Stimulated activated CD4-positive, alpha-beta T cell treated with anti-CD3 and anti-CD28 coated beads, Interleukin-4, amount 100 ng/mL, for 48 hours (primary cell): ENCODE measurements at places on chromosomes 4 and X.

GRCh38 chr4:140005699-140006098 lies 148.3 kb downstream of the MAML3 start:
- no peak for DNase-seq

GRCh38 chr4:4542774-4543485 lies 1.1 kb upstream of the STX18 start:
- no peak for DNase-seq

GRCh38 chr4:114976901-114977300 lies 136.5 kb downstream of the NDST4 start:
- DNase-seq: no peak

GRCh38 chr4:182818926-182819730 lies 98.1 kb downstream of the DCTD start:
- no peak for DNase-seq

DNA sequence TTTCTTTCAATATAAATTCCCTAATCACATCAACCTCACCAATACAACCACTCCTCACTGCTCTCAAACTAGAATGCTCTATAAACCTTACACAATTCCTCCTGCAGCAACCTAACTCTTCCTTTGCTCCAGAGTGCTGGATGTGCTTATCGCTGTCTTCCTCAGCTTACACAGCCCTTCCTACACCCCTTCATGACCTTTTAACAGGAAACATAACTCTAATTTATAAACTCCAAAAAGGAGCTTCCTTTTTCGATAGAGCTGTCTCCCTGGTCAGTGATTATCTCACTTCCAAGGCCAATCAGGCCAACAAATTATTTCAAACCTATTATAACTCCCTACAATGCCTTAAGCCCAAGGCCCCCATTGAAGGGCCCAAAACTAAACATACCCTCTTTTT lies 78.8 kb downstream of the COQ2 start:
- no peak for DNase-seq

GRCh38 chr4:174626342-174627008 lies 104.2 kb upstream of the HPGD start:
- DNase-seq: no peak

DNA sequence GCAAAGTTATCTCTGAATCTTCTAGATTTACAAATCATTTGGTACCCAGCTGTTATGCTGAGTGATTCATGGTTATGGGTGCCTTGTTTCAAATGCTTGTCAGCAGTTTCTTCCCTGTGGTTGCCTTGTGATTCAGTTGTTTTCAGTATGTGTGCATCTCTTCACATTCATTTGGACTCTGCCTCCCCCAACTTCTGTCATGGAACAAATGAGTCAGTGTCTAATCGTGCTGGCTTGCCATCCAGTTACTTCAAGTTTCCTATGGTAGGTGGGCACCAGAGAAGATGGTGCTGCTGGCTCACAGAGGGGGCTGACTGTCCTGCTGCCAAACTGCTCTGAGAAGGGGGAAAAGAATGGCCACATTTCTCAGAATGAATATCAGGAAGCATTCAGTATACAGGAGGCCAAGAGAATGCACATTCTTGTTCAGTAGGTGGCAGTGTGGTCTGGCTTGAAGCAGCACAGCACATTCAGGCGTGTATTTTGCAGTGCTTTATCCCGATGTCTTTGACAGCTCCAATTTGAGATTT lies 260.9 kb downstream of the GLUD2 start:
- DNase-seq: peak; percentile 33

DNA sequence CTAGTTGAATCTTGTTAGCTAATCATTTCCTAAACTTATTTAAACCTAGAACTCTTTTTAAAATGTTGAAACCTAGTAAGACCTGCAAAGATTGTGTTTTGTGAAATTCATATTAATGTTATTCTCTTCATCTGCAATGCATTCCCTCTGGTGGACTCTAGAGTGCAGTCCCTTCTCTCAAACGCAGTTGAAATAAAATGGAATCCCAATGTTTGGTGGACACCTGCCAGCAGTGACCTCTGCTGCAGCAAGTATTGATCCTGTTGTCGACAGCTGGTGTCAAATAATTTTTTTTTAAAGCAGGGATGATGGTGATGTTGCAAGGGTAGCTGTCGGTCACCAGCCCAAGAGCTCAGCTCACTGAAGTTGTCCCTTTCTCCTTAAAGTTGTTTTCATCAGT lies 492.0 kb downstream of the ZIC3 start:
- no peak for DNase-seq

DNA sequence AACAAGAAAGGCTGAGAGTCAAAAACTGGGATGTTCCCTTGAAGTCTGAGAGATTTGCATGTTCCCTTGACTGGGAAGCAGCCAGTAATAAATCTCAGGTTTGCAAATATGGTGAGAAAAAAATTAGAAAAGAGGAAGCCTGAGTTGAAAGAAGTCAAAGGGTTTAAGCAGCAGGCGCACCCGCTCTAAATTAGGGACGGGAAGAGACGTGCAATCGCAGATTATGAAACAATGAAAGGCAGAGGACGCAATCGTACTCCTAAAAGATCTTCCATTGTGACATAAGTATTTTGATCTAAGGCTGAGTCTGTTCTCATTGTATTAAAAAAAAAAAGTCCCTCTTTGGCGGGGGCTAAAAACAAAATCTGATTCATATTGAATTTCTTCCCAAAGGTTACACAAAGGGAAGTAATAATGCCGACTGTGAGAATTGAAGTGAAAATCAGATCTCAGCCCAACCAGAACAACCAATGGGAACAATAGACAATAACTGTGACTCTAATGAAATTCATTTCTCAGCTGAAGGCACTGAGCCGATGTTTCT lies 28.2 kb downstream of the SAT1 start:
- DNase-seq: no peak

DNA sequence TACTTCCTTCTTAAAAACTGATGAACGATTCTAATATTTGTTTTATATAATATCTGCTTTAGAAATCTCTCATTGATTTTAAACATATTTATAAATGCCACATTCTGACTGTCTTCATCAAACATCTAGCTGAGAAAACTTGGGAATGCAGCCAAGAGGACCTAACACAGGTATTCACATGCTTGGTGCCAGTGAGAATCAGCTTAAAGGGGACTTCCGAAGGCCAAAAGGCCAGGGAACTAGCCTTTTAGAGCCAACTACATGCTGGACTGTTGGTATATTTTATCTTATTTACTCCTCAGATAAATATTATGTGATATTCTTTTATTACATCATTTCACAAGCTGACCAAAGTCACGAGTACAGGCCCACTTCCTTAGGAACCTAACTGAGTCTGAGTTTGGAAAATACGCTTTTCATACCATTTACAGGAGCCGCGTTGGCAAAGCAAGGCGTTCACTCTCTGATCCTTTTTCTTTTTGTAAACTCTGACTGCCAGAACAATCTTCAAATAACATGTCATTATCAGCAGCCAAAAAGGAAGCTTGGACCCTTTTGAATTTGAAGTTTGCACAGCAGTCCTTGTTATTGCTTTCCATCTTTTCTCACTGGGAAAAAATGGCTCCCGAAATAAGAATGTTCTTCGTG lies 41.1 kb upstream of the PDLIM3 start:
- no peak for DNase-seq

- no peak for DNase-seq
These were observed 15.2 kb upstream of the NEUROG2 start for GRCh38 chr4:112531146-112531545.

- no peak for DNase-seq
These were observed 203.0 kb upstream of the KLF8 start for GRCh38 chrX:56029188-56029587.

DNA sequence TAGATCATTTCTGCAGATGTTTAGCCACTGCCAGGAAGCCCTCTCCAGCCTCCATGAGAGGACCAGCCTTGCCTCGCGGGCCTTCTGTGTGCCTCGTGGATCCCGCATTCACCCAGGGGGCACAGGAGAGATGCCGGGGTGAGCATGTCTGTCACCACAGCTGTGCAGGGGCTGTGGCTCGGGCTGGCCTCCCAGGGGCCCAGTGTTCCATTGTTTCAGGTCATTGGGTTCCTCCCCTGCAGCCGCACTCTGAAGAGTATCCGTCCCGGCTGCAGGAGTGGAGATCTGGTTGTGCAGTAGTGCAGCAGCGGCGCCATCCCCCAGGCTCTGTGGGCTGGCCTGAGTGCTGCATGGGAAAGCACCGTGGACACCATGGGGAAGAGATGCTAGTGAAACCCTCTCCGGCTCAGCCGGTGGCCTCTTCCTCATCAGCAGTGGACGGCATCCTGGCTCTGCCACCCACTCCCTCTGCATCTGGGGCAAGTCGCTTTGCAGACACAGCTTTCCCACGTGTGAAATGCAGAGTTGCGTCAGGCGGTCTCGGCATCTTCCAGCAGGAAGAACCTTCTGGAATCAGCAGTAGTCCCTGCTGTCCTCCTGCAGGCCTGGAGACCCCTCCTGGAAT lies 29.1 kb downstream of the TBC1D14 start:
- no peak for DNase-seq

GRCh38 chr4:103091601-103092223 lies 7.9 kb downstream of the BDH2 start:
- DNase-seq: no peak

- DNase-seq: no peak
These were observed 122.8 kb downstream of the ZC4H2 start for GRCh38 chrX:64853424-64853823.

GRCh38 chr4:73308286-73308685 lies 49.7 kb upstream of the ANKRD17 start:
- no peak for DNase-seq

- no peak for DNase-seq
These were observed 41.5 kb upstream of the FAT1 start for GRCh38 chr4:186765138-186765537.

GRCh38 chrX:118116713-118117550 lies at the start of gene KLHL13:
TSS of gene KLHL13 (minus strand) at chrX:118116810. CDS start at chrX:118028473, 88,337 bp downstream.
- DNase-seq: no peak

DNA sequence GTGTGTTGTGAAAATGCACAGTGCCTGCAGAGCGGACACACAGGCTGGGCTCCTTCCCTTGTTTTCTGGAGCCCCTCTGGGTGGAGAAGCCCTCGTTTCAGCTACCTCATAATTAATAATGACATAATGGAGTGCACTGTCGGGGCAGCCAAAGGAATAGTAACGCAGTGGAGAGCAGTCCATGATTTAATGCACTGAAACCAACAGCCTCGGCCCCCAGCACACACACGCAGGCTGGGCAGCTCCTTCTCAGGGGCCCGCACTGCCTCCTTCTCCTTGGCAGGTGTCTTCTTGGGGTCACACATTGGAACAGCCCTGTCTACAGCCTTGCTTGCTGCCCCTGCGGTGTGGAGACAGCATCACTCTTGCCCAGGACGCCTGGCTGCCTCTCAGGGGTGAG lies 89.2 kb downstream of the DCTD start:
- DNase-seq: no peak

GRCh38 chr4:166895771-166896170 lies 338.5 kb downstream of the SPOCK3 start:
- no peak for DNase-seq

GRCh38 chr4:152259866-152260265 lies 276.0 kb downstream of the FBXW7 start:
- DNase-seq: no peak

DNA sequence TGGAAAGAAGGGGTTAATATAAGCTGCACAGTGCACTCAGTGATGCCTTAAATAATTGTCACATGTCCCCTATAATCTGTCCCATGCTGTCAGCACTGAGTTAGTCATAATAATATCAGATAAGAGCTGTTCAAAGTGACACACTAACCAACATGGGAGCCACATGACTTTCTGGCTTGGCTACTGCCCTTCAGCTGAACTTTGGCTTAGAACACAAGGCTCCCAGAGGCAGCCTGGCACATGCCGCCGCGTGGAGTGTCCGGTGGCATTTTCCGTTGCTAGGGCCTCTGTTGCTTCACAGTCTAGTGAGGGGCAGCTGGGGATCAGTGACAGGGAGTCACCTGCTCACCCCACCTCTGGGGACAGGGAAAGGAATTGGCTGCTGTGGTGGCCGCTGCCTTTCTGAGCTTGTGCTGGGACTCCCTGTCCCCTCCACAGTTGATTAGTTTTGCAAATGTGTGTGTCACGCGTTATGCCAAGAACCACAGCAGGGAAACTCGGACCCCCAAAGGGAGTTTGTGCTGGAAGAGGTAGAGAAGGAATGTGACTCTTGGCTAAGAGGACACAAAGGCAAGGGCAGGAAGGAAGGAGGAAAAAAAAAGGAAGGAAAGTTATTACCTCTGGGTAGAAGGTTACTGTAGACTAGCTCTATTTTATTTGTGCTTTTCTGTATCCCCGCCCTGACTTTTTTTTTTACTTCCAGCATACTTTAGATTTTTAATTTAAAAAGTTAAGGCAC lies 41.1 kb upstream of the PPARGC1A start:
- no peak for DNase-seq

- no peak for DNase-seq
These were observed 73.0 kb downstream of the EVC start for GRCh38 chr4:5784021-5784420.

DNA sequence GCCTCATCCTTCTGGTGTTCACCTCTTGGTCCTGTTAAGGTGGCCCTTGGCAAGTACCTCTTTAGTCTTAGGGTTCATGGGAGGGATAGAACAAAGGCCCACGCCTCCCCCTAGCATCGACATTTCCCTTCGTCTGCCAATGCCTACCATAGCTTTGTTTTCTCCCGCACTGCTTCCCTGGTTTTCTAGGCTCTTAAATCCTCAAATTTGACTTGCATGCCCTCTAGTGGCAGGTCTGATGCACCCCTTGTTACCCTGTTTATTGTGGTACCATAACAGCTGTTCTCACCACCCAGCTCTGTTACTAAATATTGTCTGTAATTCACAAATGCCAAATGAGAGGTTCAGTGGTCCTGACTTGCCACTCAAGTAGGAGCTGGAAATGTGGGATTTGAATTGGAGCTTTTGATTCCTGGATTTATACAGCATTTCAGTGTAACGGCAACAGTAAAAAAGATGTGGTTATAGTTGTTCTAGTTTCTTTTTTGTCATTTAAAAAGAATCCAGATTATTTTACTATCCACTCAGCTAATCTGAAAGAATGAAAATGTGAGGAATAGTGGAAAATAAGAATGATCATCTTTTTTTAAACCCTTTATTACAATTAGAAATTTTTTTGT lies 100.1 kb downstream of the REPS2 start:
- peak; percentile 22 for DNase-seq

DNA sequence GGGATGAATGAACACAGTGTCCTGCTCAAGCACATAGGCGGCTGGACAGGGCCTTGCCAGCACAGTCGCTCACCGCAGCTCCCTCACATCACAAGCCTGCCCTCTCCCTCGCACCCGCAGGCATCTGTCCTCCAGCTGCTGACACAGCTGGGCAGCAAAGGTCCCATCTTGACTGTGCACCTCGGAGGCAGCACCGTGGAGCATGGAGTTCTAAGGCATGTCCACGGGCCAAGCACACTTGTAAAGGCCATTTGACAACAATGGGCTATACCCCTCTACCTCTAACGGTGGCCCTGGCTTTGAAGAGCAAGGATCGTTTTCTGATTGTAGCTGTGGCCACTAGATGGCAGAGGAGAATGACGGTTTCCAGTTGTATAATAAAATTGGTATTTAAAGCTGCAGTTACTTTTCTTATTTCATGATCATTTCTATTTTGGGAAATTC lies 53.8 kb downstream of the APLN start:
- no peak for DNase-seq
